ENCODE measurements at places on chromosomes 13 and 19. TPM values are rescaled to one million over a fixed set of nuclear protein-coding genes. Genes with fewer than 3 reads are reported as not detected.

DNA sequence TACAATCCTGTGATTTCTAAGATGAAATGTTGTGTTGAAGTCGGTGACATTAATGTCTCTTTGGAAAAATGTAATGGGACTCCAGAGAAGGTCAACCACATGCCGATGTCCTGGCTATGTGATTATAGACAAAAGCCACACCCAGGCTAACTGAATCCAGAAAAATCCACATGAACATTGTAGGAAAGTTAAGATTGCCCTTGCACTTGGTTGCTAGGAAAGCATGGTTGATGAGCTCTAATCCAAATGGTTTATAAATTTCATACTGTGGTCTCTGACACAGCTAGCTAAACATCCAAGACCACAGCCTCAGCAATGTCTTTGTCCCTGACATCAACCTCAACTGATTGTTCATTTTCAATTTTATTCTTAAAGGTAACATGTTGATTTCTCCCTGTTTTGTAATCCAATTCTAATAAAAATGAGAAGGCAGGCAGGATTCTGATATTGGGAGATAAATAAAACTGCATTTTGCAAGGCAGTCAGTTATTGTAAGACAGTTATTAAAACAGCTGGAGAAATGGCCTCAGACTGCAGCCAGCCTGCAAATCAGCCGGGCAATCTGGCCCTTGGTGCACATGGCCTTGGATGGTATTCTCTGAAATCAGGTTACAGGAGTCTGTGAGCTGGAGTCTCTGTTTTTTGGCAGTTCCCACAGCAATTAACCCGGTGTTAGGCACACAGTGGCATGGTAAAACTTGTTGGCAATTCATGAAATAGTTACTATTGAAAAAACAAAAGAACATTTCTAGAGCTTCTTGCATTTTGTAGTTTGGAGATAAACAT lies 93.9 kb downstream of the STARD13 start:
- H3K4me1 ChIP-seq, result peaks cover 33% of the 10 kb centered on the region
- no peaks in the 10 kb centered on the region for H3K27me3 ChIP-seq
- H3K36me3 ChIP-seq, result no peaks in the 10 kb centered on the region

The ZNF541 gene
- total RNA-seq, result 0.20 TPM

- H3K36me3 ChIP-seq, result no peaks in the 10 kb centered on the region
- H3K4me3 ChIP-seq, result no peak overlapping the region
- no peaks in the 10 kb centered on the region for H3K4me1 ChIP-seq
- DNase-seq, result no peak
Observed at GRCh38 chr13:29676941-29677452, 81.5 kb upstream of the SLC7A1 start.

DNA sequence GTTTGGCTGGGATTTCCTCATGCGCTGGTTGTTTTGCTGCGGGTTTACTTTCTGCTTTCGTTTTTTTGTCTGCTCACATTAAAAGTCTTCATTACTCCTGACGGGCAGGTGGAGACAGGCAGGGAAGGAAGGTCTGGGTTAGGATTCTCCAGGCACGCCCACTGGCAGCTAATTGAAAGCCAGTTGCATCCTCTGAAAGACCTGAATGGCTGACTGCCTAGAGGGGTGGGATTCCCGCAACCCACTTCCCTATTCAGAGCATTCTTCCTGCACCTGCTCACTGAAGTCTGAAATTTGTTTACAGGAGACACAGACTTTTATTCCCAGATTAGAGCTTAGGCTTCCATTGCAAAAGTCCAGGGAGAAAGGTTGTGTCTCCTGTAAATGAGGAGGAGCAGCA lies 172.0 kb downstream of the UQCRFS1 start:
- H3K27me3 ChIP-seq, result no peaks in the 10 kb centered on the region
- no peaks in the 10 kb centered on the region for H3K36me3 ChIP-seq
- H3K27ac ChIP-seq, result no peak overlapping the region
- no peaks in the 10 kb centered on the region for H3K4me1 ChIP-seq

The FCAR gene
- total RNA-seq, result not detected

DNA sequence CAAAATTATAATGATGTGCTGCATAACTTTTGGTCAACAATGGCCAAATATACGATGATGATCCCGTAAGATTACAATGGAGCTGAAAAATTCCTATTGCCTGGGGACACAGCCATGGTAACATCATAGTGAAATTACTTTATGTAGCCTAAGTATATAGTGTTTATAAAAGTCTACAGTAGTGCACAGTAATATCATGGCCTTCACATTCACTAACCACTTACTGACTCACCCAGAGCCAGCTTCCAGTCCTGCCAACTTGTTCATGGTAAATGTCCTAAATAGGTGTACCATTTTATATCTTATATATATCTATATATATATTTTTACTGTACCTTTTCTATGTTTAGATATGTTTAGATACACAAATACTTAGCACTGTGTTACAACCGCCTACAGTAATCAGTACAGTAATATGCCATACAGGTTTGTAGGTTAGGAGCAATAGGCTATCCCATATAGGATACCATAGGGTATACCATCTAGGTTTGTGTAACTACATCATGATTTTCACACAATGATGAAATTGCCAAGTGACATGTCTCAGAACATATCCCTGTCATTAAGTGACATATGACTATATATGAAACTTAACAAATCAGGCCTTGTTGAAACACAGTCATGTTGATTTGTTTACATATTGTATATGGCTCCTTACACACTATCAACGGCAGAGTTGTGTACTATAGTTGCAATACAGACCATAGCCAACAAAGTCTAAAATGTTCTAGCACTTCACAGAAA lies 23.7 kb downstream of the DIS3 start:
- no peak for DNase-seq
- no peak overlapping the region for H3K4me3 ChIP-seq
- no peaks in the 10 kb centered on the region for H3K4me1 ChIP-seq
- no peak overlapping the region for H3K27ac ChIP-seq
- no peaks in the 10 kb centered on the region for H3K27me3 ChIP-seq

The CDADC1 gene
- total RNA-seq, result 16.4 TPM

DNA sequence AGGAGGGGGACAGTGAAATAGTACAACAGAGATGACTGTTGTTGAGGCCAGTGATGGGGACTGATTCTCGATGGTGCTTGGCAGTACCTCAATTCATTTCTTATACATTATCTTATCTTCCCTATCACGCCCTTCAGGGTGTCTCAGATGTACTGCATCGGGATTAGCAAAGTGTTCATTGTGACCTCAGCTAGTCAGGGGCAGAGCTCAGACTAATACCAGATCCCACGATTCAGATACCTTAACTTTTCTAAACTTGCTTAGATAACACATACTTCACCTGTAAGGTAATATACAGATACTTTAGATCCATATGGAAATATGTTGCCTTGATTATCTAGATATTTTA lies 720.6 kb downstream of the EFNB2 start:
- no peaks in the 10 kb centered on the region for H3K4me1 ChIP-seq
- no peak for DNase-seq
- no peak overlapping the region for H3K27ac ChIP-seq
- no peaks in the 10 kb centered on the region for H3K36me3 ChIP-seq
- no peaks in the 10 kb centered on the region for H3K27me3 ChIP-seq
- H3K4me3 ChIP-seq, result no peak overlapping the region

DNA sequence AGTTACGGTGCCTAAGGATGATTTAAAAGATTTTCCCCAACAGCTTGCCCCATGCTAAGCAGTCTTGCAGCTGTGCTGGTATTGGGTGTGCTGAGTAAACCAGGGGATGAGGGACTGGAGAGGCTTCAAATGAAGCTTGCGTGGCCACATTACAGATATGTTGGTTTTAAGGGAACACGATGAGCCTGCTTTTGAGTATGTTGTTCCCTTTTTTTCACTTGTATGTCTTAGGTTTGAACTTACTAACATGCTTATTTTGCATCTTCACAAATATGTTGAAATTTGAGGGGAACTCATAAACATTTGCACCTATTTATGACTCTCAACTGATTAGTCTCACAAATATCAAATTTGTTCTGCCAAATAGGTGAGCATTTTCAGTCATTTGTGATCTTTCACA lies 2.0 kb upstream of the IL17D start:
- no peaks in the 10 kb centered on the region for H3K36me3 ChIP-seq
- no peak for DNase-seq
- H3K4me3 ChIP-seq, result no peak overlapping the region
- H3K4me1 ChIP-seq, result peaks cover 10% of the 10 kb centered on the region
- H3K27ac ChIP-seq, result no peak overlapping the region

The LRRC8E gene
- total RNA-seq, result 8.0 TPM

The CLDND2 gene
- 0.89 TPM for total RNA-seq

GRCh38 chr13:30454991-30455390 lies 10.7 kb downstream of the HMGB1 start:
- H3K4me3 ChIP-seq, result no peak overlapping the region
- H3K27ac ChIP-seq, result no peak overlapping the region
- DNase-seq, result no peak
- H3K4me1 ChIP-seq, result no peaks in the 10 kb centered on the region
- H3K36me3 ChIP-seq, result no peaks in the 10 kb centered on the region
- H3K27me3 ChIP-seq, result no peaks in the 10 kb centered on the region
